ENCODE measurements at places on chromosomes 4 and X.

- no peak for DNase-seq
These were observed 103.5 kb downstream of the LDB2 start for GRCh38 chr4:16794816-16795445.

DNA sequence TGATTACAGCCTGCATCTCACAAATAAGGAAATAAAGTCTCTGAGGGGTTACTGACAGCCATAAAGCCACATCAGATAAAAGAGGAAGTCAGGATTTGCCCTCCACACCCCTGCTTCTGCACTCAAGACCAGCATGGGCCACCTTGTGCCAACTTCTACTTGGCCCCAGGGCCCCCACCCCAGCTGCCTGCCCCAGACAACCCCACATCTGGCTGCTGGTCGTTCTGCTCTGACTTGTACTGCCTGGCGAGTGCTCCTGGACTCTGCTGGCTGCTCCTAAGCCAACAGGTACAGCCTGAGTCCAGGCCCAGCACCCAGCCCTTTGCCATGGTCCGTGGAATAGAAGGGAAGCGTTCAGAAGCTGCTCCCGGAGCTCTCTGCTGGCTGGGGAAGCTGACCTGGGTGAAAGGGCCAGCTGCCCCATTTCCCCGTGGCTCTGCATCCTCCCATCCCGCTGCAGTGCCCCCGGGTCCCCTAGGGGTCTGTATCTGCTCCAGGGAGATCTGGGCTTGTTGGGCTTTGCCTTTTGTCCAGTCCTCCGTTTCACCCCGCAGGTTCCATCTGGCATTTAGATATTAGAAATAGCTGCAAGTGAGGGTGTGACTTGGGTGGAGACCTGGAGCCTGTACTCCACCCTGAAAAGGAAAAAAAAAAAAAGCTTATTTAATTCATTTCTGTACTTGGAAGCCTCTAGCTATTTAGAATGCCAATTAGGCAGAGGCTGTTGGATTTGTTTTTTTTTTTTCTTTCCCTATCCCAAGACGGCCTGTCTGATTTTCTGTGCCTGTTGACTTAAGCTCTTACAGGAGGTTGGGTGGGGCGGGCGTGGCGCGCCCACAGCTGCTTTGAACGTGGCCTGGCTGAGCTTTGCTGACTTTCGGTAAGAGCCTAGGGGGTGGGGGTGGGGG, 194.7 kb downstream of the PTTG2 start:
- peak; percentile 25 for DNase-seq

DNA sequence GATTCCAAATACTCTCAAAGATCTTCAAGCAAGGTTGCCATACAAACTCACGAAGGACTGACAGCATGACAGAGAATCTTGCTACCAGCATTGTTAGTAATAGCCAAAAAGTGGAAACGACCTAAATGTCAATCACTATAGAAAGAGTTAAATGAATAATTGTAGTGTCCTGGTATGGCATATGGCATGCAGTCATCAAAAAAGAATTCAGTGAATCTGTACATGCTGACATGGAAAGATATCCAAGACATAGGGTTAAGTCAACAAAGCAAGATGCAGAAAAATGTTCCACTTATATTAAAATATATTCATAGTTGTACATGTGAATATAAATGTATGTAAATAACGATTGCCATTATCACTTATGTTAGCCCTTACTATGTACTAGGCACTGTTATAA, 37.6 kb downstream of the SRPX2 start:
- no peak for DNase-seq

DNA sequence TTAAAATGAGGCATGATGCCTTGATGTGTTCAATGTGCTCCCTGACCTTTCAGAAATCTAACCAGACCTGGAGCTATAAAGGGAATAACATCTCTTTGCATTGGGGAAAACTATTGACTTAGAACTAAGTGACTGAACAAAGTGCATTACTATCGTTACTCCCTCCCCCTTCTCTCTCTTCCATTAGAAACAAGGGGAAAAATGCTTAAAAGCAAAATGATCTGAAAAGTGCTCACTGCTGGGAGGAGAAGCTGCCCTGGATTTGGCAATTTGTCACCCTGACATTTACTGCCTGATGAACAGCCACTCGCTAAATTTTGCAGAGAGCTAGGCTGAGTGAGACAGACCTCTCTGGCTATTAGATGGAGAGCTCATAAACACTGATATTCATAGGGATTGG, 48.6 kb upstream of the PARM1 start:
- DNase-seq = no peak

GRCh38 chr4:3414421-3415279, 27.1 kb upstream of the HGFAC start:
- no peak for DNase-seq

GRCh38 chr4:29262986-29263385, 1457.2 kb upstream of the PCDH7 start:
- DNase-seq = no peak

- peak; percentile 50 for DNase-seq
These were observed 3.4 kb downstream of the OGT start for GRCh38 chrX:71536285-71536684.
